CD4-positive, alpha-beta T cell treated with Interleukin-4 for 4 hours (primary cell): ENCODE measurements at places on chromosomes 3 and 15.

DNA sequence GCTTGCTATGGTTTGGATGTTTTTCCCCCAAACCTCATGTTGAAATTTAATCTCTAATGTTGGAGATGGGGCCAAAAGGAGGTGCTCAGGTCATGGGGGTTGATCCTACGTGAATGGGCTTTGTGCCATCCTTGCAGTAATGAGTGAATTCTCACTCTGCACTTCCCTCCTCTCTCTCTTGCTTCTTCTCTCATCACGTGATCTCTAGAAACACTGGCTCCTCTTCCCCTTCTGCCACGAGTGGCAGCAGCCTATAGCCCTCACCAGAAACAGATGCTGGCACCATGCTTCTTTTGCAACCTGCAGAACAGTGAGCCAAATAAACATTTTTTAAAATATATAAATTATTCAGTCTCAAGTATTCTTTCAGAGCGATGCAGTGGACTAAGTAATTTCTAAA lies 13.3 kb upstream of the PLSCR1 start:
- DNase-seq: no peak

GRCh38 chr15:100247228-100248225 lies 94.2 kb downstream of the ADAMTS17 start:
- no peak for DNase-seq

DNA sequence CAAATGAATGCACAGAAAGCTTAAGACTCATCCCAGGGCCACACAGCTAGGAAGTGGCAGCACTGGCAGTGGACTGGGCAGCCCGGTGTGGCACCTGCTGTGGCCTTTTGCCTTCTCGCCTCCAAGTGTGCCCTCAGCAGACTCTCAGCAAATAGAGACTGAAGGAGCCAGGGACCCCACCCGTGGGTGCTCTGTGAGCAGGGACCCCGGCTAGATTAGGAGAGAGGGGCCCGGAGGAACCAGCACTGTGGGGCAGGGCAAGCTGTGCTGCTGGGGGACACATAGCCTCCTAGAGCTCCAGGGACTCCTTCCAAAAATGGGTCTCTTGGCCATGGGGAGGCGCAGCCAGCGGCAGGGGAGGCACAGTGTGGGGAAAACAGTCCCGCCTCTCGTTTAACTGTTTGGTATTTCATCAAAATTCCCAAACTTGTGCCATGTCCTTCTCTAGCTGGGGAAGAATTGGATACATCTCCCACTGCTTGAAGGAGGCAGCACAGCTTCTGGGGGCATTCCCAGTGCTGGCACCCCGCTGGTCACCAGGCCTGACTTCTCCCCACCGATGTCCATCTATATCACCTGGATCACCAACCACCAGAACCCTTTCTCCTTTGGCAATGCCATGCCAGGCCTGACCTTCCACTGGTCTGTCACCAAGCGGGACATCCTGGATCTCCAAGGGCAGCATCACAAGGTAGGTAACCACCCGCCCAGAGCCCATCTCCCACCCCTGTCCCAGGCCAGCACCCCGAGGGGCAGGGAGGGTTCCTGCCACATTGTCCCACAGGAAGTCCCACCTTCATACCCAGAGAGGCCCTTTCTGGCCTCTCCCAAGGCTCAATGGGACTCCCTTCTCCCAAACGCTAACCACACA lies 12.0 kb upstream of the TXNRD3 start:
- DNase-seq: no peak

DNA sequence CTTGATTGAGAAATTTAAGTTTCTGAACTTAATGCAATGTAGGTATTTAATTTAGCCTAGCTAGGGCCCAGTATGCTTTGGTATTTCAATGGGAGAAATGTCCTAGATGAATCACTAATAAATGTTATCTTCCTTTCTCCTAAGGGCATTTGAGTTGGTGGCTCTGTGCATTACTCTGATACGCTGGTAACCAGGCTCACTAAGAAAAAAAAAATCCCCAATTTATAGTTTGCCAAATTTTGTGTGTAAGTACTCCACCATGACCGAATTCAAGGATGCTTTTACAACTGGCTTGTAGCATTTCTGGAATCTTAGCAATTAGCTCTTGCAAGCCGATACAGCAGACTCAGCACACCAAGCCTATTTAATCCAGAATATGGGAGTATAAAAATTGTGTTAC lies 94.6 kb upstream of the LPP start:
- DNase-seq: no peak

- DNase-seq: no peak
Measured at GRCh38 chr3:187992609-187993008, 161.3 kb upstream of the LPP start.

- DNase-seq: no peak
Measured at GRCh38 chr3:13580256-13581023, 31.5 kb downstream of the FBLN2 start.

GRCh38 chr3:190496859-190497258 lies 17.0 kb upstream of the IL1RAP start:
- DNase-seq: no peak

GRCh38 chr3:105235221-105235620 lies 131.5 kb upstream of the ALCAM start:
- DNase-seq: no peak

GRCh38 chr3:71503525-71504249 lies 79.8 kb downstream of the FOXP1 start:
- DNase-seq: no peak

DNA sequence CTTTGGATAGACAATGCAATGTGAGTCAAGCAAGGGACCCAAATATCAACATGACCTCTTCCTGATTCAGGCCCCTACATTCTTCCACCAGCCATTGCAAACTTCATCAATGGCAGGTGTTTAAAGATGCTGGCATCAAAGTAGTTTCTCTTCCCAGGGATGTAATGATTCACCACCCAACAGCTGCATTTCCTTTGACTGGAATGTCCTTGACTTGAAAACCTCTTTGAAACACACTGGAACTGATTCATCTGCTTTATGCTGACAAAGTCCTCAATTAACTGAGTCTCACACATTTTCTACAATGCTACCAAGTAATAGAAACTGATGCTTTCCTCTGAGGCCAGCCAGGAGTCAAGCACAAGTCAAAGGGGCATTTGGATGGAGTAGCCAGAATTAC lies 385.5 kb downstream of the GBE1 start:
- DNase-seq: no peak

- DNase-seq: no peak
Measured at GRCh38 chr3:122112754-122113153, 57.6 kb downstream of the CD86 start.

GRCh38 chr15:28169366-28169765 lies 70.3 kb upstream of the OCA2 start:
- DNase-seq: no peak

- no peak for DNase-seq
Measured at GRCh38 chr15:73836845-73837244, 36.5 kb upstream of the TBC1D21 start.

GRCh38 chr15:59543721-59544547 lies 67.6 kb upstream of the GCNT3 start:
- DNase-seq: no peak

DNA sequence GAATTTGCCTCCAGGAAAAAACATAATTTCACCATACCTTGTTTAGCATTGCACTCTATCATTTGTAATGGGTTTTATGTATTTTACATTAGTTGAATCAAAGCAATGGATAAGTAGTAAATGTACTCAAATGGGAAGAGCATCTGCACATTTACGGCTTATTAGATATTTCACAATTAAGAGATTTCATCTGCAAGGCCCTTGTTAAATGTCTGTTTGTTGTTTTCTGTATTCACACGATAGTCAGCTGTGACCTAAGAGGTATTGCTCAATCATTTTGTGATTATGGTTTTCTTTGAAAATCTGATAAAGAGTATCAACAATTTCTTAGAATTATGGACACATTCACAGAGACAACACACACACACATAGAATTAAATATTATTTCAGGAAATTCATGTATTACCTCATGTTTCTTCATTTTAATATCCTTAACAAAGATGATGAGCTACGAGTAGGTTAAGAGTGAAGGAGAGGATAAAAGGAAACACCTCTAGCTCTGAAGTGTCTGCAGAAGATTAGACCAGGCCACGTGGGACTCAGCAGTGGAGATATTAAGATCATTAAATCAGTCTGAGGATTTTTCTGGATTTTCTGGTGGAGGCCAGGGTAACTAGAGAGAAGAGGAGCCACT lies 121.9 kb upstream of the POU1F1 start:
- DNase-seq: no peak

GRCh38 chr3:69052472-69052898 lies 352 bp upstream of the TMF1 start:
- DNase-seq: no peak

DNA sequence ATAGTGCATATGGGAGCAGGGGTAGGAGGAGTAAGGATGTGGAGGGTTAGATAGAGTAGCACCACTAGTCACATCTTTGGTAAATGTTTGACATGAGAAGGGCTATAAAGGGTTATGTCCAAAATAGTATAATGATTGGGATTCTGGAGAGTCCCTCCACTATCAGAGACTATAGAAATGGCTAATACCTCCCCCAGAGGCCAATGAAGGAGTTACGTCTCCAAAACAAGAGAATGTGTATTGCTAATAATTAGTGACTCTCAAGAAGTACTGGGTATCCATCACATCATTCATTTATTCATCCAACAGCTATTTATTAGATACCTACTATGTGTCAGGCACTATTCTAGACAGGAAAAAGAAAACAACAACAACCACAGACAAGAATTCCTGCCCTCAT lies 203.7 kb upstream of the UMPS start:
- DNase-seq: no peak

DNA sequence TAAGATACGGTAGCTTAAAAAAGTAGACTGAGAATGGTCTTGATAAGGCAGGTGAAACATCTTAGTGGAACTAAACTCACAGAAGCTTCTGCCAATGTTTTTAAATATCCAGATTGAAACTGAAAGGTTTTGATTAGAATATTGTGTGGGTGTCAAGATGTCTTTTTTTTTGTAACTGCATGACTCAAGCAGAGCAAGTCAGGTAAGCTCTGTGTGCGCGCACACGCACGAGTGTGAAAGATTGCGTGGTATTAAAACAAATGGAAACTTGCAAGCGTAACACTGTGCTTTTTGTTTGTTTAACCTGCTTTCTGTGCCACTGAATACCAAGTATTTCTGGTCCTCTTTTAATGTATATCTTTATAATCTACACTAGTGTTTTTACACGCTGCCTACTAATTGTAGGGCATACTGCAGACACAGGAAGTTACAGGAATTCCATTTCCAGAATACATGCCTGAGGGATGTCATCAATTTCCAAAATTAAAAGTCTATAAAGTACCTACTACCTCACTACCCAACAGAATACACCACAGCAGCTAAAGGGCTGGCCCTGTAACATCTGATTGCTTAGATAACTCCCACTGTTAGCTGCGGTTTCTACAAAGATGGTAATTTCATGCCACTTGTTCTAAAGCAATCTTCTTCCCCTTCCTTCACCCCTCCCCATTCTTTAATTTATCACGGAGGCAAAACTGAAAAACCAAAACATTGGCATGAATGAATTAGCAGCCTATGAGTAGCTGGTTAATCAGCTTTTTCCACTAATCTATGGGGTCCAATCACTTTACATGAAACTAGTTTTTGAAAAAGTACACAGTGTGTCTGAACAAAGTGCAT lies 472.8 kb downstream of the SHQ1 start:
- peak; percentile 10 for DNase-seq

DNA sequence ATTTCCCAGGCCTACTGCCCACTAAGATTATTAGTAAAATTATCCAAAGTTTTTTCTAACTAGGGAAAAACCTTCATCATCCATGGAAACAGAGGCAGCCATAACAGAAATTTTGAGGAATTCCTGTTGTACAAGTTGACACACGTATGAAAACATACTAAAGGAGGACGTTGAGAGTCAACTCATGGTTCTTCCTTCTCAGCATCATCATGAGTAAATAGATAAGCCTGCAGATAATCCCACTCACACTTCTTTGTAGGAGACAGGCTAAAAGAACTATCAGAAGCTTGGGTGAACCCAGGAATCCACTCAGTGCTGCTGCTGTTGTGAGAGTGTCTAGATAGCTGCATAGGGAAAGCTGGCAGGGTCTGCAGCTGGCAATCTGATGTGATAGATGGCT lies 694.8 kb upstream of the NR2F2 start:
- DNase-seq: no peak

- no peak for DNase-seq
Measured at GRCh38 chr15:94205366-94205765, 26.0 kb upstream of the MCTP2 start.

- DNase-seq: peak; percentile 61
Measured at GRCh38 chr3:43769097-43769884, 78.6 kb downstream of the ABHD5 start.

DNA sequence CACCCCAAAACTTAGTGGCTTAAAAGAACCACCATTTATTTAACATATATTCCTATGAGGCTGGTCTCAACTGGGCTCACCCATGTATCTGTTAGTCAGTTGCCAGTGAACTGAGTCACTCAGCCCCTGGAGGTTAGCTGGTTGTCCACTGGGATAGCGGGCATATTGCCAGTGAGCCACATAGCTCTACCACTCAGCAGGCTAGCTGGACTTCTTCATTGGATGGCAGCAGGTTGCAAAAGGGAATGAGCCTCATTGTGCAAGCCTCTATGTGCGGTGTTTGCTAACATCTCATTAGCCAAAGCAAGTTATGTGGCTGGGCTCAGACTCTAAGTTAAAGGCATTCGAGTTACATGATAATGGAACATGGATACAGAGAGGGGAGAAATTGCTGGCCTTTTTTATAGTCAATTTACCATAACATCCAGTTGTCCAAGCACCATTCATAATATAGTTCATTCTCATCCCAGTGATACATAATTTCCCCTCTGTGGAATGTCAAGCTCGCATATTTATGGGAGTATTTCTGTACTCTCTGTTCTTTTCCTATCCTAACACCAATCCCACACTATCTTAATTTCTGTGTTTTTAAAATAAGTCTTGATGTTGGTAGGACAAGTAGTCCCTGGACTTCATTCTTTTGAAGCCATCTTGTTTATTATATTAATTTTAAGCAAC lies 8.7 kb downstream of the BTD start:
- no peak for DNase-seq

DNA sequence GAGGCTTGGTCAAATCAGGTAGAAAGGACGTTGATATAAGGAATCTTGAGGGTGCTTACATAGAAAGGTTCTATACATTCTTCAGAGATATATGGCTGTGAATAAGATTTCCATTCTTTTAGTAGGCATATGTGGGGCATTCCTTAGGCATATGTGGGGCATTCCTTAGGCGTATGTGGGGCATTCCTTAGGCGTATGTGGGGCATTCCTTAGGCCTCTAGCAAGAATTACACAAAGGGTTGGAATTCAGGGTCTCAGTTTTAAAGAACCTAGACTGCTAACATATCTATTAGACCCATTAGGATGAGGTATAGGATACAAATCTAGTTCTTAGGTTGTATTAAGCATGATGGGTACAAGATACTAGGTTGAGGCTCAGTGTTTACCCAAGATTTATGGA lies 607.8 kb downstream of the SI start:
- no peak for DNase-seq

GRCh38 chr3:166013073-166013679 lies 176.0 kb upstream of the BCHE start:
- no peak for DNase-seq

- no peak for DNase-seq
Measured at GRCh38 chr3:28122227-28122626, 119.2 kb upstream of the CMC1 start.

GRCh38 chr15:83769411-83769999 lies 115.6 kb downstream of the ADAMTSL3 start:
- DNase-seq: no peak

- no peak for DNase-seq
Measured at GRCh38 chr15:94441760-94442159, 210.4 kb downstream of the MCTP2 start.
